ENCODE measurements at places on chromosomes 7 and 10. TPM values are rescaled to one million over a fixed set of nuclear protein-coding genes. Genes with fewer than 3 reads are reported as not detected.
A peak's percentile ranks its signal among the peaks of the same experiment; 100 is the strongest.

GRCh38 chr10:95784279-95784913 lies 28.4 kb downstream of the ENTPD1 start:
- H3K4me1 ChIP-seq, result no peaks in the 10 kb centered on the region
- no peaks in the 10 kb centered on the region for H3K36me3 ChIP-seq
- H3K4me3 ChIP-seq, result no peak overlapping the region
- H3K27ac ChIP-seq, result no peak overlapping the region
- no peak for DNase-seq

GRCh38 chr10:2456834-2457233 lies 610.5 kb upstream of the PFKP start:
- H3K27me3 ChIP-seq, result peaks cover 7% of the 10 kb centered on the region
- no peak overlapping the region for H3K4me3 ChIP-seq
- no peaks in the 10 kb centered on the region for H3K4me1 ChIP-seq
- H3K27ac ChIP-seq, result no peak overlapping the region
- no peak for DNase-seq
- H3K36me3 ChIP-seq, result peaks cover 1% of the 10 kb centered on the region

GRCh38 chr7:19024261-19024660 lies 93.2 kb downstream of the TWIST1 start:
- H3K4me3 ChIP-seq, result no peak overlapping the region
- DNase-seq, result no peak
- H3K4me1 ChIP-seq, result peaks cover 4% of the 10 kb centered on the region
- no peaks in the 10 kb centered on the region for H3K36me3 ChIP-seq
- no peaks in the 10 kb centered on the region for H3K27me3 ChIP-seq

GRCh38 chr7:45689797-45690761 lies 115.9 kb downstream of the ADCY1 start:
- H3K27ac ChIP-seq, result peak overlapping the region; percentile 80
- no peaks in the 10 kb centered on the region for H3K27me3 ChIP-seq
- H3K4me1 ChIP-seq, result peaks cover 22% of the 10 kb centered on the region
- H3K36me3 ChIP-seq, result peaks cover 13% of the 10 kb centered on the region
- no peak for DNase-seq

GRCh38 chr10:74624501-74624900 lies 201.9 kb upstream of the KAT6B start:
- peaks cover 11% of the 10 kb centered on the region for H3K36me3 ChIP-seq
- no peaks in the 10 kb centered on the region for H3K27me3 ChIP-seq
- no peak for DNase-seq

GRCh38 chr10:79049931-79050895 lies 18.6 kb upstream of the ZMIZ1 start:
- H3K4me1 ChIP-seq, result peaks cover 17% of the 10 kb centered on the region
- peak overlapping the region; percentile 56 for H3K27ac ChIP-seq
- no peak for DNase-seq
- no peak overlapping the region for H3K4me3 ChIP-seq

DNA sequence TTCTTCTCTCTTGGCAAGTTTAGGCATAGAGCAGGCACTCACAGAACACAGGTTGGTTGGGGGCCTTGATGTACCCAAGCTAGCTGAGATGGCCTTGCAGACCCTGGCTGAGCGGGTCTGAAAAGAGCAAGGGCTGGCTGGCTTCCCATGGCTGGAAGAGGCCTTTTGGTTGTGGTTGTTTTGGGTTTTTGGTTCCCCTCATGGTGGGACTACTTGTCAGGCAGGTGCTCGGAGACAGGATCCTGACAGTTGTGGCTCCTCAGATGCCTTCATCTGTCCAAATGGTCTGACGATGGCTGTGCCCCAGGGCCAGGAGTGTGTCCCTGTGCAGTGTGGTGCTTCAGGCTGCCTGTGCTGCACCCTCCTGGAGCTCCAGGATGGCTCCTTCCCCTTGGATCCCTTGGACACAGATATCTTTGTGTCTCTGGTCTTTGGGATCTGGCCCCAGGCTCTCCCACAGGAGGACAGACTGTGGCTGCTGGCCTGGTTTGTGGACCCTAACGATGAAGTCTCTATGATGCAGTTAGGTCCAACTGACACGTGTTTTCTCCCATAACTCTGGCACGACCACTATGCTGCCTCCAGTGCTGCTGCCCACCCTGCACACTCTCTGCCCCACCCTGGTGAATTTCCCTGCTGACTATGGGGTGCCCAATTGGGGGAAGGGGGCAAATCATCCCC lies 321.5 kb upstream of the ZNF32 start:
- H3K27me3 ChIP-seq, result peaks cover 8% of the 10 kb centered on the region
- no peak for DNase-seq
- H3K4me3 ChIP-seq, result no peak overlapping the region
- no peak overlapping the region for H3K27ac ChIP-seq
- no peaks in the 10 kb centered on the region for H3K4me1 ChIP-seq

- H3K36me3 ChIP-seq, result no peaks in the 10 kb centered on the region
- peaks cover 30% of the 10 kb centered on the region for H3K4me1 ChIP-seq
- no peak for DNase-seq
- H3K27me3 ChIP-seq, result no peaks in the 10 kb centered on the region
Observed at GRCh38 chr7:39621784-39622411, 1.5 kb upstream of the RALA start.

- no peaks in the 10 kb centered on the region for H3K27me3 ChIP-seq
- no peak for DNase-seq
- no peak overlapping the region for H3K4me3 ChIP-seq
- no peak overlapping the region for H3K27ac ChIP-seq
Observed at GRCh38 chr7:158278745-158279320, 308.8 kb downstream of the PTPRN2 start.

DNA sequence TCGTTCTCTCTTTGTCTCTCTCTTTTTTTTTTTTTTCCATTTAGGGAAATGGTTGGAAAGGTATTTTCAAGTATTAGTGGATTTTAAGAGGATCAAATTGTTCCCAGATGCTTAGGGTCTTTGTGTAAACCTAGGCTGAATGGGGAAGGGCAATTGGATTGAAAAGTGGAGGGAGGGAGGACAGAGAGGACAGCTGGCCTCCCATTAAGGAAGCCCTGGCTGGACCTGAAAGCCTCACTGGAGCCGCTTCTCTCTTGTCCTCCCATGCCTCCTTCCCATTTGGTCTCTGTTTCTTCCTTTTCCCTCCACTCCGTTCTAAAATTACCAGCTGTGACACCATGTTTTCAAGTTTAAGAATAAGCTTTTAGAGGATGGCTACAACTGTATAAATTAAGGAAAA lies 104.1 kb downstream of the TACC2 start:
- H3K4me1 ChIP-seq, result no peaks in the 10 kb centered on the region
- H3K27me3 ChIP-seq, result no peaks in the 10 kb centered on the region
- H3K27ac ChIP-seq, result no peak overlapping the region
- no peaks in the 10 kb centered on the region for H3K36me3 ChIP-seq

HSPA12A gene
- total RNA-seq, result 9.1 TPM

SLC13A1 gene
- total RNA-seq, result not detected

KIF20B gene
- total RNA-seq, result 24.2 TPM

COL13A1 gene
- 0.43 TPM for total RNA-seq

ANTXRL gene
- total RNA-seq, result not detected

CFAP69 gene
- 12.0 TPM for total RNA-seq

FAM107B gene
- 87.4 TPM for total RNA-seq

CYP26C1 gene
- total RNA-seq, result 0.29 TPM

IGFBP1 gene
- total RNA-seq, result 0.24 TPM

All from progenitor cell of endocrine pancreas (in vitro differentiated cells).